ENCODE measurements at places on chromosomes 3 and 15.

DNA sequence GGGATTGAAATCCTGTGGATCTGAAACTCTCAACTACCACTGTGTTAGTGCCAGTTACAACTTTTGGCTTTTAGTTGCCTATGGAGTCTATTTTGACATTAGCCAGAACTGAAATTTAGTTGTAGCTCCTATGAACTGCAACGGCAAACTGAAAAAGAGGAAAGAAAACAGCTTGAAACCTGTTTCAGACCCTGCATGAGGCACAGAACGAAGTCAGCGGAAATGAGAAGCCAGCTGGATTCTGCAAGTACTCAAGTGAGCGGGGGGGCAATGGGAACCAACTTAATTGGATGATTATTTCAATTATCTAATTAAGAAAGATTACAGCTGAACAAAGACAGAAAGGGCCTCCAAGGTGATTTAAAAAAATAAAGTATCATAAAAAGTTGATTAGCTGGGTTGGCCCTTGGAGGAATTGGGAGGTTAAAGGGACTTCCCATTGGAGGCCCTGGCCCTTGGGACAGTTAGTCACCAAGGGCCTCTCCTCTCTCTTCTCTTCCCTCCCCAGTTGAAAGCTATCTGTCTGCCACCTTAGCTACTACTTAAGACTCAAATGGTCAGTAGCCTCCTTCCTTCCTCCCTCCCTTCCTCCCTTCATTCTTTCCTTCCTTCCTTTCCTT lies 352.1 kb downstream of the SHQ1 start:
- DNase-seq = peak; percentile 45

DNA sequence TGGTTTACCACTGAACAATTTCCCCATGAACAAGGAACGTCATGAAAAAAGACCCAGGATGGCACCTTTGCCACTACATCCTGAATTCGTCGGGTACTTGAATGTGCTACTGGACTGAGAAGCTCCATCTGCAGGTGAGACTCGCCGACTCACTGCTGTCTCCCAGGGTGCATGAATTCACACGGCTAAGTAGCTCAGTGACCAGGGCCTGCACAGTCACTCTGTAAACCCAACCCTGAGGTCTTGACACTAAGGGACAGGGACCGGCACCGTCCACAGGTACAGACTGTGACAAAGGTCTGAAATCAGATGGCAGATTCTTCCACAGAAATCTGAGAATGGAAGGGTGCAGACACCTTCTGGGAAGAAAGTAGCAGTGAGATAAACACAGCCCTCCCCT lies 187.4 kb downstream of the ADAMTS17 start:
- no peak for DNase-seq

DNA sequence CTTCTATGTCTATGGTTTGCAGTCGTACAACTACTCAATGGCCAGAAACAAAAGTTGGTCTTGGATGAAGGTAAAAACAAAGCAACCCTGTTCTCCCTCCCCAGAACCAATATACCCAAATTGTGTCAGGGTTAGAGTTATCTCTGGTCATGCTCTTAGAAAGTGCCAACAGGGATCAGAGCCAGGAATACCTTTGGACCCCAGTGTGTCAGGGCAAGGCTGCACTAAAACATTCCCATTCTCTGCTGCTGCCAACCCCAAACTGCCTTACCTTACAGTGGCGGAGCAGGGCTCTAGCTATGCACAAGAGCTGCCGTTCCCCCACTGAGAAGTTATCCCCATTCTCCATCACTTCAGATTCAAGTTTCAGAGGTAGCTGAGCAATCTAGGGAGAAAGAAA lies 42.4 kb upstream of the PARL start:
- no peak for DNase-seq

GRCh38 chr3:125238759-125239158 lies 26.2 kb upstream of the SLC12A8 start:
- DNase-seq = no peak

DNA sequence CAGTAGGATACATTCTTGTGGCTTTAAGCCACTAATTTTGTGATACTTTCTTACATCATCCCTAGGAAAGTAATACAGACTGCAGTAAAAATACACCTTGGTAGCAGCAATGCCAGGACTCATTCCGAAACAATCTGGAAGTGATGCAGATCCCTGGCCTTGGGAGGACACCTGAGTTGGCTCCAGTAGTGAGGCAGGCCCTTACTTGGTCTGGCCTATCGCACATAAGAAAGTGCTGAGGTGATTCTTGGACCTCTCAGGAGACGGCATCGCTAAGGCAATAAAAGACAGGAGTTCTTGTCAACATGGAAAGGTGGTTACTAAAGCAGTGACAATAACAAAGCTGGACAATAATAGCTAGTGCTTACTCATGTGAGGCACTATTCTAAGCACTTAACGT lies 126.5 kb downstream of the SUCNR1 start:
- no peak for DNase-seq

DNA sequence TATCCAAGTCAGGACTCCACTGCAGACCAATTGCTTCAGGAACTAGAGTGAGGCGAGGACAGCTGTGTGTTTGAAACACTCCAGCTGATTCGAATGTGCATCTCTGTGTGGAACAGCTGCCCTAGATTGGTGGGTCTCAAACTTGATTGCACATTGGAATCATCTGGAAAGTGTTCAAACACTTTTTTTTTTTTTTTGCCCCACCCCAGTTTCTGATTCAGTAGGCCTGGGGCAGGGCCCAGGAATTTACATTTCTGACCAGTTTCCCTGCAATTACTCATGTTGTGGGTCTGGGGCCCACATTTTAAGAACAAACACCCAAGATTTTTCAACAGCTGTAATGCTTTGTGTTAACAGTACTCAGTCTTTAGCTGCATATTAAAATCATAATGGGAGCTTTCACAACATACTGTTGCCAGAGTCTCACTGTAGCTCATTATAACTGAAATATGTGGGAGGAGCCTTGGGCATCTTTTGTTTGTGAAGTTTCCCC lies 156.6 kb downstream of the NR1D2 start:
- DNase-seq = no peak

DNA sequence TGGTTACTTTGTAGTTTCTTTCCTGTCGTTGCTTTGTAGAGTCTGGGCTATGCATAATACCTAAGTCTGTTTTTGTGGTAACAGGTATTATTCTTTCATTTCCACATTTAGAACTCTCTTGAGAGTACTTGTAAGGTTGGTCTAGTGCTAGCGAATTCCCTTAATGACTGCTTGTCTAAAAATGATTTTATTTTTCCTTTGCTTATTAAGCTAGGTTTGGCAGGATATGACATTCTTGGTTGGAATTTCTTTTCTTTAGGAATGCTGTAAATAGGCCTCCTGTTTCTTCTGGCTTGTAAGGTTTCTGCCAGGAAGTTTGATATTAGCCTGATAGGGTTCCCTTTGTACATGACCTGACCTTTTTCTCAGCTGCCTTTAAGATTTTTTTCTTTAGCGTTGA lies 70.1 kb upstream of the SGO1 start:
- DNase-seq = no peak

DNA sequence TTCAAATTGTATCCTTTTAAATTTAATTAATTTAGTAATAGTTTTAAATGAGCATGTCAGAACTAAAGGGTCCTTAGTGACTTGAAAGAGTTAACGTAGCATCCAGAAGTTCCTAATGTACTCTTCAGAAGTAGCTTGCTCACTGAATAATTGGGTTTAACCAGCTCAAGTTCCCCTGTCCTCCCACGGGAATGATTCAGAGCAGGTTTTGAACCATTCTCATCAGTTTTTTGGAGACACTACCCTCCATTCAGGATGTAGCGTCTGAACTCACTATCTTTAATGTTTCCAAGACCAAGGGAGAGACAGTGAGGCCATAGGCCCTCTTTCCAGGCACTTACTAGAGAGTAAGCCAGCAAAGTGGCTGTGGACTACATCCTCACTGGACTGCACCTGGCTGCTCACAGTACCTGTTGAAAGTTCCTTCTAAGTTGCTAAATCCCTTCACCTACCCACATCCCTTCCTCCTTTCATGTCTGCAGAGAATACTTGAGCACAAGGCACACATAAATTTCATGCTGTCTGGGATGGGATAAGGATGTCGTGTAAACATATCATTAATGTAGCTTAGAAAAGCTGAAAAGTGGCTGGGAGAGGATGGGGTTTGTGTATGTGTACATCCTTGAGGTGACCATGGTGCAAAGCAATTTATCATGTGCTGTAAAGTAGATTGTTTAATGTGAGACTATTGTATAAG lies 146.3 kb downstream of the PLCL2 start:
- no peak for DNase-seq

DNA sequence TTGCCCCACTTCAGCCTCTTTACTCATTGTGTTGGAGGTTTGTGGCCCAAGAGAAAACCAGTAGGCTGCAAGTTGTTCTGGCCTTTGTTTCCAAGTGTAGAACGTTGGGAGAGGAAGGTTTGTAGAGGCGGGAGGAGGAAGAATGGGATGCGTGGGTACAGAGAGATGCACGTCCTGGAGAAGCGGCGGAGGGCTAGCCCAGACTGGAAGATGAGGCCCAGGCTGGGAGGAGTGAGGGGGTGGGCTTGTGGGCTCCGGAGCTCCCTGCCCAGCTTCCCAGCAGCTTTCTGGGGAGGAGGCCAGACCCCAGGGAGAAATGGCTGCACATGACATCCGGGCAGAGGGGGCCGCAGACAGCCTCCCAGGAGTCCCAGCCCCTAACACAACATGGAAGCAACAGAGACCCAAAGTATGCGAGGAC lies 5.3 kb downstream of the PLA2G4F start:
- DNase-seq = no peak

DNA sequence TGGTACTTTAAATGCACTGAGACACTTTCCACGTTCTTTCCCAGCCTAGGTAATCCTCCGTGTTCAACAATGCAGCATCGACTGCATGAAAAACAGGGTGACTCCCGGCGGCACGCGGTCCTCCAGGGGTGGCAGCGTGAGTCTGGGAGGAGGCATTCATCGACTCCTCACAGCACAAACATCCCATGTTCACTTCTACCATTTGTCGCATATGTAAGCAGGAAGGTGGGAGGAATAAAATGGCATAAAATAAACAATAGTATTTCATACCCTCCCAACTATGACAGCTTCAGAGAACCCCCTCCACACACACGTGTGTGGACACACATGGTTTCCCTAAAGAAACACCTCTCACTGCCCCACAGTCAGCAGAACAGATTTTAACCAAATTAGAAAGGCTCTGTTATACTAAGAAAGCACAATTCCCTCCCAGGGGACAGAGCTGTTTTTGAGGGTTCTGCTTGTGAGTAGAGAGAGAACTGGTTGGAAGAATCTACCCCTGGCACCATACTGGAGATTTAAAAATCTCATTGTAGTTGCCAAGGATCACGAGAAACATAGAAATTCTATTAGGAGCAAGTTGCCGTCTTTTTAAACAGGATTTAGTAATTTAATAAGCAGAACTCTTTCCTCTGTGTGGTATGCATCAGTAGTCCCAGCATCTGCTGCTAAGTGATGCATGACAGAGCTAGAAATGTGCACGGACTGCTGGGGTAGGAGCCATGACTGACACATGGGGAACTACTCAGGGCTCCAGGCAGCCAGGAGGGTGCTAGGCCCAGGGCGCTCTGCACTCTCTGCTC lies 6.0 kb downstream of the FAM43A start:
- no peak for DNase-seq

GRCh38 chr3:80215191-80215590 lies 447.4 kb upstream of the ROBO1 start:
- DNase-seq = no peak

DNA sequence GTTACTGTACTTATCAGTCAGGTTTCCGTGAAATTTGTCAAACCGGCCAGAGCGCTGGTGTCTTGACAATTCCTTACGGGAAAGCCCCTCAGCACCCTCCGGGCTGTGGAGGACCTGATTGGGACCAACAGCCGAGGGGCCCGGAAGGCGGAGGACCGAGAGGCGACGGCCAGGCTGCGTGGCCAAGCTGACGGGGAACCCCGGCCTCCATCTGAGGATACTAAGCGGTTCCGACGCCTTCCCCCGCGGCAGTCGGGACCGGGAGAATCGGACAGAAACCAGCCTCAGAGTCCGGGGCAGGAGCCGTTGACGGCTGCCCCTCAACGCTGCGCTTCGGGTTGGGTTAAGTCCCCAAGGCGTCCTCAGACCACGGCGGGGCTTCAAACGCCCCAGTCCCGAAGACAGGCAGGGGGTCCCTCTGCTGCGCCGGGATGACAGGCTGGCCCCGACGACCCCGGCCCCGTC lies 499 bp downstream of the ALDH1A2 start:
- DNase-seq = no peak

GRCh38 chr3:4823986-4824925 lies 155.0 kb upstream of the BHLHE40 start:
- no peak for DNase-seq

GRCh38 chr3:149771652-149772271 lies 19.5 kb upstream of the COMMD2 start:
- peak; percentile 78 for DNase-seq

GRCh38 chr3:24520976-24521419 lies 26.3 kb upstream of the THRB start:
- no peak for DNase-seq

DNA sequence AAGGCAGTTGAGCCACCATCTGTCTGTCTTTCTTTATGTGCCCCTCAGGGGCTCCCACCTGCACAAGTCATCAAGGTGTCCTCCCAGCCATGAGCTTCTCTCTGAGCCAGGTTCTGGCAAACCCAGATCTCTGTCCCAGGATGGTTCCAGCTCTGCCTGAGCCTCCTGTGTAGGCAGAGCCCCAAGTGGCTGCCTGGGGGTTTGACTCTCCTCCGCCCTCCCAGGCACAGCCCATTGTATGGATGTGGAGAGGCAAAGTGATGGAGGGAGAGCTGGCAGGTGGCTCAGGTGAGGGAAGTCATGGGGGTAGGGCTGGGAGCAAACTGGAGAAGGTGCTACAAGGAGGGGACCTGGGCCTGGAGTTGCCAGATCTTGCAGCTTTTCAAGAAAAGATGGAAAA lies 56.9 kb downstream of the GRIP2 start:
- no peak for DNase-seq

- no peak for DNase-seq
Measured at GRCh38 chr3:62954580-62954979, 79.4 kb upstream of the CADPS start.

- peak; percentile 34 for DNase-seq
Measured at GRCh38 chr3:17035033-17035432, 150.3 kb downstream of the PLCL2 start.

DNA sequence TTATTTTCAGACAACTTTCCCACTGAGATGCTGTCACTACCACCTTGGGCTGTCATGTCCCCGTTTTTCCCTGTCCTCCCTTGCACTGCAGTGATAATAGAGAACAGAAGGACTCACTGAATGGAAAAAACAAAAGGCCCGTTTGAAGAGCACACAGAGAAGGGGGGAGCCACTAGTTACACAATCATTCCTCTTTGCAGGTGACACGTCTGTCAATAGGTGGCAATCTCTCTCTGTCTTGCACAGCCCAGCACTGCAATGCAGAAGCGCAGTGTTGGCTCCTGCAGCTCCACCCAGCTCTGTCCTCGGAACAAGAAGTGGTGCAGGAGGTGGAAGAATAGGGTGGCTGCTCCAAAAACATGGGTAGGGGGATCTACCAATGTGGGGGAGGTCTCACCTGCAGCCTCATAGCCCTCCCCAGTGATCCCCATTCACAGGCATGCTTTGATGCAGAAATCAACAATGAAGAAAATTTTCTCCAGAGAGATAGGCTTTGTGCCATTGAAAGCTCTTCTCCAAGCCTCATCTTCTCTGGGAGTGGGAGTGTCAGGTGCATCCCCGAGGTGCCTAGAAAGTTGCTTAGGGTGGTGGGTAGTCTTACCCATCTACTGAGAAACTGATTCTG lies 31.8 kb downstream of the FSTL1 start:
- DNase-seq = peak; percentile 77

Data from hematopoietic multipotent progenitor cell treated with erythropoietin and hydrocortisone succinate and interleukin-3 and kit ligand, for 6 days (in vitro differentiated cells).